ENCODE measurements at places on chromosomes 7 and 10. TPM values are rescaled to one million over a fixed set of nuclear protein-coding genes. Genes with fewer than 3 reads are reported as not detected.

DNA sequence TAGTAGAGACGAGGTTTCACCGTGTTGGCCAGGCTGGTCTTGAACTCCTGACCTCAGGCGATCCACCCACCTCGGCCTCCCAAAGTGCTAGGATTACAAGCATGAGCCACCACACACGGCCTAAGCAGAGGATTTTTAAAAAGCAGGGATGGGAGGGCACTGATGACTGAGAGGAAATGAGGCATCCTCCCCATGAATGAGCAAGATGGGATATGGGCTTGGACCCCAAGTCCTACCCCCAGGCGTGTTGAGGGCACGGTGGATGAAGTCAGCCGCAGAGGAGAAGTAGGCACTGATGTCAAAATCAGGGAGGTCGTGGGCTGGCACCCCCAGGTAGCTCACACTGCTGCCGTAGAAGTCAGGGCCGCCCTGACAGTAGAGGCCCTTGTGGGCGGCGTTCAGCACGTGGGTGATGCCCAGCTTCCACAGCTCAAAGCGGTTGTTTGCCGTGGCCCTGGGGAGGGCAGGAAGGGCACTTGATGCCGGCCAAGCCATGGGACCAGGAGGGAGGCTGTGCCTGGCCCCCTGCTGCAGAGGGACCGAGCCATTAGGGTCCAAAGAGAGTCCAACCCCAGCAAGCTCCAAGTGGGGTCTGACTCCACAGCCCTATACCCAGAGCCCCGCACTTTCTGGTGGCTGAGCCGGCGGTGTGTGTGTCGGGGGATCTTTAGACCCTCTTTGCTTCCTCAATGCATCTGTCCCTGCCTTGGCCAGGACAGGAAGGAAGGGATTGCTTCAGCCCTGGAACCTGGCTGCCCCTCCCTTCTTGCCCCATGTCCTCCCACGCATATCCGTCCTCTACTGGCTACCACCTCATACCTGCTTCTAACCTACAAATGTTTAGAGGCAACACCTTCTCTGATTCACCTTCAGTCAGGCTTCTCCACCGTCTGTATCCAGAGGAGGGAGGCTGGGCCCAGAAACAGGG is 3.4 kb upstream of the SAMD8 start:
- no peak for DNase-seq

- no peak for DNase-seq
Measured at GRCh38 chr10:80540618-80540980, 2.9 kb downstream of the SH2D4B start.

KCTD7 gene
- total RNA-seq: 5.1 TPM

PLEKHS1 gene
- total RNA-seq: not detected

- DNase-seq: no peak
Measured at GRCh38 chr10:21954132-21954531, 49.4 kb downstream of the DNAJC1 start.

DNA sequence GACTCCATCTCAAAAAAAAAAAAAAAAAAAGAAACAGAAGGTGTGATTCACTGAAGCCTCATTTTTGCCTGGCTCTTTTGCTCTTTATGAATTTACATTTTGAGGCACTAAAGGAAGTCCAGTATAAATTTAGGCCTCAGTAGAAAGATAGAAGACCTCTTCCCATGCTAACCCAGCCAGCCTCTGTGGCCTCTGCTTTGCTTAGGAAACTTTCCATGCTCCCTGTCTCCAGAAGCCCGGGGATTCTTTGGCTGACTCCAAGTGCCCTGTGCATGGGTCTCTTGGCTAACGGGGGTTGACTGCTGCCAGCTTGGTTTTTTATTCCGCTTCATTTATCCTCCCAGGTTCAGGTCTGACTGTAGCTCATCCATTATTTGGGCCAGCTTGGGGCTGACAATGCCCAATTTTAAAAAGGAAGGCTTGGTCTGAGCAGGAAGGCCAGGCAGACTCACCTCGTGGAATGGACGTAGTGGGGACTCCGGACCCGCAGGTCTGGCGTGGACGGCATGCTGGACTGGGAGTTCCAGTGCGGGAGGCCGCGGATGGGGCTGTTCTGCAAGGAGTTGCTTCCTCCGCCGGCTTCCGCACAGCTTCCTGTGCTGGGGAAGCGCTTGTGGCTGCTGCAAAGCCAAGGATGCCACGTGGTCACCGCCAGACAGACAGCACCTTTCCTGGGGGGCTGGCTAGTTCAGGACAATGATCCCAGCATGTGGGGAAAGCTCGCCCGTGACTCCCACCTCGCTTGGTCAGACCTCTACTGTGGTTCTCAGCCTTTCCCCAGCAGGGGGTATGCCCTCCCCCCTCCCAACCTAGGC is 72.3 kb downstream of the PRPF18 start:
- no peak for DNase-seq

GPR146 gene
- 12.2 TPM for total RNA-seq

- peak; percentile 14 for DNase-seq
Measured at GRCh38 chr10:63515002-63515763, 6.0 kb upstream of the REEP3 start.

GRCh38 chr10:77311186-77311585 is 326.4 kb downstream of the KCNMA1 start:
- DNase-seq: no peak

TEX47 gene
- not detected for total RNA-seq

TRPV5 gene
- total RNA-seq: not detected

DRGX gene
- total RNA-seq: not detected

- DNase-seq: no peak
Measured at GRCh38 chr7:2213551-2214215, 19.1 kb downstream of the MAD1L1 start.

- peak; percentile 59 for DNase-seq
Measured at GRCh38 chr7:19957664-19958063, 184.2 kb upstream of the TMEM196 start.

COL13A1 gene
- not detected for total RNA-seq

DNA sequence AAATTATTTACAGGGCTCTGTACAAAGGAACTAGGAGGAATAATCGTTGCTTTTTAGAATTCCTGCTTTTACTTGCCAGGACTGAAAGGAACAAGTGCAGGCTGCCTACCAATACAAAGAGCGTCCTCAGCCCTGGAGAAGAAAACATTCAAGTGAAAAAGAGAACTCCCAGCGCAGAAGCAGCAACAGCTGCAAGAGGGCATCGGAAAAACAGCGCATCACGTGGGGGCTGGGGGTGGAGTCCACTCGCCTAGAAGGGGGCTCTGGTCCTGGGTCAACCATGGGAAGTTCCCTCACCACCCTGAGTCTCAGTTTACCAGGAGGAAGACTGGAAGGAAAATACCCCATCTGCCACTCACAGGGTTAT is 385 bp upstream of the C10orf90 start:
- no peak for DNase-seq

CPVL gene
- total RNA-seq: not detected

DNA sequence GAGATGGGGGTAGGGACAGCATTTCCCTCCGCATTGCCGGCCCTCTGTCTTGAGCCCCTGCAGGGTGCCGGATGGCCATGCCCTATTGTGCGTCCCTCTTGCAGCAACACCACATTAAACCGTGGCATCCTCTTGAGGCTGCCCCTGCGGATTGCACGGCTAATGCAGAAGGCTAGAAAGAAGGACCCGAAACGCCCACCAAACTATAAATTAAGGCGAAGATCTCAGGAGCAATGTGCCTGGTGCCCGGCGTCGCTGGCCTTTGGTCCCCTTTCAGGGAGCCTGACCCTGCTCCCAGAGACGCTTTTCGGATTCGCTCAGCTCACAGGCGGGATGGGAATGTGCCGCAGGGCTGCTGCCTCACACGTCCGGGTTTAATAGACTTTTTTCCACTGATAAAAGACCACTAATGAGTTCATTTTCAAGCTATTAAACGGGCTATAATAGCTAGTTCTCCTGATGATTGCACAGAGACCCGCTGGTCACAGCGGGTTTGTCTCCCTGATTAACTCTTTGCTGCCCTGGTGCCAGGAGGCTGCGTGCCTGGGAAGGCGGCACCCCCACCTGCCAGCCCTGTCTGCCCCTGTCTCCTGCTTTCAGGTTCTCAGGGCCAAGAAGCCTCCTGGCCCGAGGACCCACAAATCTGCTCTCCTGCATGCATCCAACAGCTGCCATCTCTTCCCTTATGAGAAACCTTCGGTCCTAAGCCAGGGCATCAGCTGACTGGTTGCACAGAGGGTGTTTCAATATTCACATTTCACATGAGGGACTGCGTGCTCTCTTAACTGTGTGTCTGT is 128.3 kb downstream of the ADARB2 start:
- DNase-seq: no peak

GRCh38 chr10:60964257-60965235 is 20.6 kb upstream of the RHOBTB1 start:
- DNase-seq: peak; percentile 84

- DNase-seq: no peak
Measured at GRCh38 chr7:80666376-80666775, 27.9 kb downstream of the CD36 start.

DNA sequence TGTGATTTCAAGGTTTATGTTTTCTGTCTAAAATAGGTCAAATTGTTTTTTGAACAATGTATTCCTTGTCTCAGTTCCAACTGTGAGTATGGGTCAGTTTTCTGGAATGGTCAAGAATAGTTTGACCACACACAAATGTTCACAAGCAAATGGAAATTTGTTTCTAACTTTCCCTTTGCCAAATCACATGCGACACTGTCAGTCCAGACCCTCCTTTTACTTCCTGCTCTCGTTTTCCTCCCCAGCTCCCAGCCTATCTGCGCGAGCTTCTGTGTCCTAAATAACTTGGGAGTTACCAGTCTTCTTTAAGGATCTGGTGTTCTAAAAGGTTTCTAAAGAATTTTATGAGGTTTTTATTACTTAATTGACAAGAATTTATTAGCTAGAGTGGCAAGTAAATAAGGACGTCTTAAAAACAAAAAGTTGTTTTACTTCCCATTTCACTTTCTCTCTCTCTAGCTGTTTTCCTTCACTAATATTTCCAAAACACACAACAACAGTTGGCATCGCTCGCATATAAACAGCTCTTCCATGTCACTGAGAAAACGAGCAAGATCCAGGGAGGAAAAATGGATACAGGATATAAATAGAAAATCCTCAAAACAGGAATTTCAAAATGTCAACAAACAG is 266.1 kb upstream of the KLF6 start:
- DNase-seq: no peak

MEOX2 gene
- not detected for total RNA-seq

- no peak for DNase-seq
Measured at GRCh38 chr10:82980321-82980720, 1105.3 kb downstream of the NRG3 start.

DNA sequence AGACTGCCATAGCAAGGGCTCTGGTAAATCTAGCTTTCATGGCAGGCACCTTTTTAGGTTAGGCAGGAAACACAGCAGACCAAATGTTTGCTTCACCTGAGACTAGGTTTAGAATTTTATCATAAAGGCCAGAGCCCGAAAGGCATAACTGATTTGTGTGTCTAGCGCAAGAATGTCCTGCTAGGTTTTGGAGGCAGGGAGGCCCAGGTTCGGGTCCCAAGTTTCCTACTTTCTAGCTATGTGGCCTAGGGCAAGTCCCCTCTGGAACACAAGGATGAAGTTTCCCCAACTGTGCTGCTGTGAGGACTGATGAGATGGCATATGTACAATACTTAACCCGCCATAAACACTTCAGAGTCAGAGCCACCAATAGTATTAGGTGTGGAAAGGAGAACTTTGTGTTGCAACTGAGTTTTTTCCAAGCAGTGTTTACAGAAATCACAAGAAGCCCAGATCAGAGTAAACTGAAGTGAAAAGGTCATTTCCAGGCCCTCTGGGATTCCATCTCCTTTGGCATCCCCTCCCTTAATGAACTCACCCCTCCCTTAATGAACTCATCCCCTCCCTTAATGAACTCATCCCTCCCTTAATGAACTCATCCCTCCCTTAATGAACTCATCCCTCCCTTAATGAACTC is 244.9 kb downstream of the SKAP2 start:
- no peak for DNase-seq

DNA sequence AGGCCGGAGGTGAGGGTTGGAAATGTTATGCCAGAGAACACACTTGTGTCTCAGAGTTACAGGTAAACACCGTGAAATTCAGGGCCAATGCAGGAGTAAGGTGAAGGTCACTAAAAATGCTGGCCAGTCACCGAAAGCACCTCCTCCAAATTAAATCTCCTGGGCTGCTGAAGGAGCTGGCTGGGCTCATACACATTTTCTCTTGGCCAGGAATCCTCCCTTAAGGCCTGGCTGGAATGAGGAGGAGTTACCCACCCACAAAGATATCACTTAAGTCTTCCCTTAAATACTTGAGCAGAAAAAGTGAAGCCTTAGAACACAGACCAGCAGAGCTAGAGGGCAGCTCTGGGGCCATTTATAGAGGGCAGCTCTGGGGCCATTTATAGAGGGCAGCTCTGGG is 46.3 kb downstream of the HTRA1 start:
- no peak for DNase-seq

ELFN1 gene
- not detected for total RNA-seq

AKR1B15 gene
- 0.72 TPM for total RNA-seq

IL2RA gene
- total RNA-seq: not detected

GRCh38 chr7:113128031-113128430 is 9.7 kb upstream of the SMIM30 start:
- no peak for DNase-seq

GRCh38 chr10:120612756-120613155 is 155.7 kb downstream of the PLPP4 start:
- DNase-seq: no peak

GRCh38 chr7:124630395-124630794 is 135.2 kb downstream of the GPR37 start:
- no peak for DNase-seq

- DNase-seq: no peak
Measured at GRCh38 chr7:147833557-147833956, 757.0 kb upstream of the C7orf33 start.

DNA sequence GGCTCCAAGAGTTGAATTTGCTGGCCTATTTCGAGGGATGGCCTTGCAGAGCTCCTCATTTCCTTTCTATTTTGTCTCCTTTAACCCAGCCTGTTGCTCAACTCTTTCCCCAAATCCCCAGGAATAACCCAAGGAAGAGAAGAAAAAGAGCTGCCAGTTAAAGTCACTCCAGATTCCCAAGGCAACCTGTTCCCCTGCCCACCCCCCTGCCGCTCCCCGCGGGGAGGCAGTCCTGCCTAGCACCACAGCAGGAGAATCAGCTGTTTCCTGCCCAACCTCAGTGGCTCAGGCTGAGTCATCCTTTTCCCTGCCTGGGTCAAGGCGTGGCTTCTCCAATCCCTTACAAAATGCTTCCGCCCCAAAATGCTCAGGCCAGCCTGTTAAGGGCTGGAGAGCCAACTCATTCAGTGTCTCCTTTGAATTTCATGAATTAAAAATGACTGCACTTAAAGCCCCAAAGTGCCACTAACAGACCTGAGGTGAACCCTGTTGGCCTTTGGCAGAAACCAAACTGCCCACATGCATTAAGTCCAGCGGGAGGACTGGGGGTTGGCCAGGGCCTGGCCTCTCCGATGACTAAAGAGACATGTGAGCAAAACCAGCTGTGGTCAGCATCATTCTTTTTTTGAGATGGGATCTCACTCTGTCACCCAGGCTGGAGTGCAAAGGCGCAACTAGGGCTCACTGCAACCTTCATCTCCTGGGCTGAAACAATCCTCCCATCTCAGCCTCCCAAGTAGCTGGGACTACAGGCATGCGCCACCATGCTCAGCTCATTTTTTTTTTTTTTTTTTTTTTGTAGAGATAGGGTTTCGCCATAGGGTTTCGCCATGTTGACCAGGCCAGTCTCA is 83.2 kb upstream of the KIF5B start:
- peak; percentile 79 for DNase-seq

GRCh38 chr10:71272056-71272771 is 46.8 kb upstream of the SLC29A3 start:
- no peak for DNase-seq
